ENCODE measurements at places on chromosomes 11 and 22.

DNA sequence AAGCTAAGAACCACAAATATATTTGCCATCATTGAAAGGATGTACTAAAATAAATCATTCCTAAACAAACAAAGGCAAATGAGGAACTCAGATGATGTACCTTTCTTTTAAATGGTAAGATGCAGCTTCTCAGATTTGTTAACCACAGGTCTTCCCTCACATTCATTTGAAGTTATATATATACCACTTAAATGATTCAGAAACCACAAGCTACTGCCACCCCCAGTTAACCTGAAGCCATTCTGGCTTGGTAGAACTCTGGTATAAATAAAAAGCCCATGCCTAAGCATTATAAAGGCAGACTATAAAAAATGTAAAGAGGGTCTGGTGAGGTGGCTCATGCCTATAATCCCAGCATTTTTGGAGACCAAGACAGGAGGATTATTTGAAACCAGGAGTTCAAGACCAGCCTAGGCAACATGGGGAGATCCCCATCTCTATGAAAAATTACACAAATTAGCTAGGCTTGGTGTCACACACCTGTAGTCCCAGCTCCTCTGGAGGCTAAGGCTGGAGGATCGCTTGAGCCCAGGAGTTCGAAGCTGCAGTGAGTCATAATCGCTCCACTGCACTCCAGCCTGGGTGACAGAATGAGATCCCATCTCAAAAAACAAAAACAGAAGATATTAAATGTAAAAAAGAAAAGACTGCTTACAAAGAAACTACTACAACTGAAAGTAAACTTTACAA lies 1185.3 kb downstream of the JRKL start:
- no peak for DNase-seq

- DNase-seq = no peak
Measured at GRCh38 chr11:67504950-67505581, at the start of gene PITPNM1. PITPNM1 (minus strand) TSS chr11:67505363; CDS start chr11:67504180, 1,183 bp downstream.

DNA sequence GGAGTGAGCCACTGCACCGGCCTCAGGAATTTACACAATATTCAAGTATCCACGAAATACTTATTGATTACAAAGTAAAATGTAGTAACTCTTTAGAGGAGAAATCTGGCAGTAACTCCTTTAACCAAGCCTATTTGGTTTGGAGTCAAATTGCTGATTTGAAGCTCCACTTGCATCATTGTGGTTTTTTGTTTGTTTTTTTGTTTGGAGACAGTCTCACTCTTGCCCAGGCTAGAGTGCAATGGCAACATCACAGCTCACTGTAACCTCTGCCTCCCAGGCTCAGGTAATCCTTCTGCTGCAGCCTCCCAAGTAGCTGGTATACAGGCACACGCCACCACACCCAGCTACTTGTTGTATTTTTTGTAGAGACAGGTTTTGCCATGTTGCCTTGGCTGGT lies 6.4 kb upstream of the QSER1 start:
- no peak for DNase-seq

- DNase-seq = no peak
Measured at GRCh38 chr11:122721201-122721963, 65.9 kb downstream of the UBASH3B start.

- DNase-seq = peak; percentile 51
Measured at GRCh38 chr11:73729594-73730206, 31.2 kb downstream of the RAB6A start.

DNA sequence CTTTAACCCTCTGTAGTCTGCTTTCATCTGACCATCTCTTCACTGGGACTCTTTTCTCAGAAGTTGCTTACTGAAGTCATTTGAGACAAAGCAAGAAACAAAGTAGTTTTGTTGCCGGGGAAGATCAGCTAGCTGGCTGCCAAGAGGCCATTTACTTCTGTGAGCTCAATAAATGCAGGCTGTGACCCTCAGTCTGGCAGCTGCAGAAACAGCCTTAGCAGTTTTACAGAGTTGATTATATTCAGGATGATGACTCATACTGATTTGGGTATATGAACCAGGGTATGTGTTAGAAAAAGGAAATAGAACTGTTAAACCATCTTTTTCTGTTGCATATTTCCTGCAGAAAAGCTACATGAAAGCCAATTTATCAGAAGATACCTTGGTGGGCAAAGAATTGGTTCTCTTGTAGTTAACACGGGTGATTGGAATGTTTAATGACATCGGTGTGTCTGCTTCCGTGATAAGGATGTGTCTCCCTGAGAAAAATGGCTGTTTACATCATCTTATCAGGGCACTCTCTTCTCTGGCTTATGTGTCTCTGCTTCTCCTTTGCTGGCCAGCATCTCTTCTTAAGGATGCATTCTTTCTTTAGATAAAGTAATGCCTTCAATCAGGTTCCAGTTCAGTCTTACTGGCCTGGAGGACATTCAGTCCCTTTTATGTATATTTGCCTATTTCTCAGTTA lies 18.5 kb downstream of the FIBIN start:
- no peak for DNase-seq

- DNase-seq = no peak
Measured at GRCh38 chr11:73273222-73273895, 1.2 kb downstream of the P2RY6 start.

DNA sequence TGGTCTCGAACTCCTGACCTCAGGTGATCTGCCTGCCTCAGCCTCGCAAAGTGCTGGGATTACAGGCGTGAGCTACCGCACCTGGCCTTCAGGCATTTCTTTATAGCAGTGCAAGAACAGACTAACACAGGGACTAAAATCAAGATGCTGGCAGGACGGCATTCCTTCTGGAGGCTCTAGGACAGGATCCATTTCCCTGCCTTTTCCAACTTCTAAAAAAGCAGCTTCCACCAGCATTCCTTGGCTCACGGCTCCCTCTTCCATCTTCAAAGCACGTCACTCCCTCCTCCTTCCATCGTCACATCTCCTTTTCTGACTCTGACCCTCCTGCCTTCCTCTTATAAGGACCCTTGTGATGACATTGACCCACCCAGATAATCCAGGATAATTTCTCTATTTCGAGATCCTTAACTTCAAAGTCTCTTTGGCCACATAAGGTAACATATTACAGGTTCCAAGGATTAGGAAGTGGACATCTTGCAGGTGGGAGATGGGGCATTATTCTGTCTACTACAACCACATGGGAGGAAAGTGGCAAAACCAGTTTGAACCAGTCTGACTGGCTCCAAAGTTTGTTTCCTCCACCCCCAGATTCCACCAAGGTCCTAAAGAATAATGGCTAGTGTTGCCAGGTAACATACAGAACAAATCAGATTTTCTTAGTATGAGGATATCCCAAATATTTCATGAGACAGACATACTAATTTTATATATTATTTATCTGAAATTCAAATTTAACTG lies 172.5 kb downstream of the MN1 start:
- no peak for DNase-seq

DNA sequence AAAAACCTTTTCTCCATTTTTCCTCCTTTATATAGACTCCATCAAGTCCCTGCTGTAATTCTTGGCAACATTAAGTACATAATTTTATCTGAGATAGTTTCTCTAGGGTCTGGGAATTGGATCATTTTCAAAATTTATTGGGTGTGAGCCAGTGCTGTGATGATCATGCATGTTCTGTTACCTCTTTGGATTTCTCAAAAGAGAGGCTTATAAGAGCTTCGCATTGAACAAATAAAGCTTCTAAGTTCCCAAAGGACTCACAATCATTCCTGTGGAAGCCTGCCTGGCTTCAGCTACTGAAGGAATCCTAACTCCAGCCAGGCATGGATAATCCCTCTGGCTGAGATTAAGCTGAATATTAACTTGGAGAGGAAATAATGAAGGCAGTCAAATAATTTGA lies 208.5 kb downstream of the RAB38 start:
- DNase-seq = peak; percentile 44

GRCh38 chr22:50523458-50523805 lies 2.0 kb downstream of the SCO2 start:
- DNase-seq = peak; percentile 16

DNA sequence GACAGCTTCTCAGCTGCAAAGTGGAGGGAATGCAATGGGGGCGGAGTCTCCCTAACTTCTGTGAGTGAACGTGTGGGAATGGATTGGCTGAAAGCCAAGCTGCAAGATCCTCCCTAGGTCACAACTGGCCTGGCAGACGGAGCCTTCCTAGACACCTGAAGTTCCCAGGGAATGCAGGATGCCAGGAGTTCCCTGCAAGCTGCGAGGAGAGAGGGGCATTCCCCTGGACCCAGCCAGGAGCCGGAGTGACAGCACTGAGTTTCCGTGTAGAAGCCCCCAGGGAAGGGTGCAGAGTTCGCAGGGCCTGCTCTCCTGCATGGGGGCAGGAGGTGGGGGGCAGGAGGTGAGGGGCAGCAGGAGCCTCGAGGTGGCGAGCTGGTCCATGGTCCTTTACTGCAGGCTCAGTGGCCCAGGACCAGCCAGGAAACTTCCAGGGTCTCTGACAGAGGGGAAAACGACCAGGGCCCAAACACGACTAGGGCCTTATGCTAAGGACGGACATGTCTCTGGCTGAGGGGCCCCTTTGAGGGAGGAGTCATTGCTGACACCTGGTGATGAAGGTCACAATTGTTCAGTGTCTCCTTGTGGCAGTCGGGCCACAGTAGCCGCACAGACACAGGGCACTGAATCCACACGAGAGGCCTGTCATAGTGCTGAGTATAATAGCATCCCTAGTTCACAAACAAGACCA lies 141.4 kb downstream of the FBXO7 start:
- no peak for DNase-seq

- peak; percentile 24 for DNase-seq
Measured at GRCh38 chr22:23970816-23971486, 3.3 kb downstream of the DDT start.

GRCh38 chr22:18056161-18056666 lies 21.6 kb upstream of the PEX26 start:
- no peak for DNase-seq

GRCh38 chr11:110522471-110522870 lies 92.7 kb downstream of the FDX1 start:
- DNase-seq = no peak

GRCh38 chr22:20238901-20239675 lies 29.0 kb downstream of the RTN4R start:
- DNase-seq = no peak

DNA sequence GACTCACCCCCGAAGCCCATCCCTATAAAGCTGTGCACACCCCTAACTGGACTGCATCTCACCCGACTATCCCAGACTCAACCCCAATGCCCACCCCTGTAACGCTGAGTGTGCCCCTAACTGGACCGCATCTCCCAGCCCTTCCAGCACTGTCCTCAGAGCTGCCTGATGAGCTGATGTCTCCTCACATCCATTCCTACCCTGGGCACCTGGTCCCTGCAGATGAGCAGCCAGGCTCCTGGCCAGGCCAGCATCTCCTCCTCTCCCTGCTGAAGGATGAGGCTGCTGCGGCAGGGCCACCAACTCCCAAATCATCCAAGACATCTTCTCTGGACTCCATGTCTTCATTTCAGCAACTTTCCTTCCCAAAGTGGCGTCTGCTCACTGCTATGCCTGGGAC lies 332.1 kb downstream of the CTTN start:
- DNase-seq = no peak

DNA sequence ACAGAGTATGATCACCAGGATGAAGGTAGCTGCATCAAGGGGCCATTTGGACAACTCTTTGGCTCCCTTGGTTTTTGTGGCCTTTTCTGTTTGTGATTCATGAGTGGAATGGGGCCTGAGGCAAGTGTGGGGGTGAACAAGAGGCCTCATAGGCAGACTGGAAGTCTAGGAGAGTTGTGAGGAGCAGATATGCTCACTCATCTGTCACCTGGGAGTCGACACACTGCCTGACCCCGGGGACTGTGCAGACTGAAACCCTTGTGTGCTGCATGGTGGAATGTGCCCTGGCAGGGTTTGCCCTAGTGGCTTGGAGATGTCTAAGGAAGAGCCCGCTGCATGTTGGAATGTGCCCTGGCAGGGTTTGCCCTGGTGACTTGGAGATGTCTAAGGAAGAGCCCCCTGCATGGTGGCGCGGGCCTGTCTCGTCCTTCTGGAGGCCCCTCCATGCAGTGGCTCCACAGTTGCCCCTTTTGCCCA lies 60.0 kb downstream of the MED15 start:
- DNase-seq = no peak

DNA sequence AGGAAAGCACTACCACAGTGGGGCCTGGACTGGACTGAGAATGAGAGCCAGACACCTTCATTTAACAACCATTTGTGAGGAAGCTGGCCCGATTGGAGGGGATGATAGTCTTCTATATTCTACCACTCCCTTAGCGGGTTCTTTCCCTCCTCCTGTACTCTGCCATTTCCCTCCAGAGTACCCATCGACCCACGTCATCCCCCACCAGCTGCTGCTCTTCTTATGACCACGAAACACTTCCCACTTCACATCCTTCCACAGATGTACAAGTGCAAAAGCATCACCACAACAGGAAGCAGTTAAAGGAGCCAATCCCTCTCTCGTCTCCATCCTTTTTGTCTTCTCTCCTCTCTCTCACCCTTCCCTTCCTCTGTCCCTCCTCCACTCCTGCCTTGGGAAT lies 18.0 kb upstream of the UBASH3B start:
- no peak for DNase-seq

- no peak for DNase-seq
Measured at GRCh38 chr11:84300092-84300491, 1013.9 kb upstream of the CCDC90B start.

GRCh38 chr11:44659641-44660040 lies 67.1 kb upstream of the TSPAN18 start:
- DNase-seq = no peak

GRCh38 chr11:115759622-115760460 lies 255.6 kb upstream of the CADM1 start:
- DNase-seq = no peak

DNA sequence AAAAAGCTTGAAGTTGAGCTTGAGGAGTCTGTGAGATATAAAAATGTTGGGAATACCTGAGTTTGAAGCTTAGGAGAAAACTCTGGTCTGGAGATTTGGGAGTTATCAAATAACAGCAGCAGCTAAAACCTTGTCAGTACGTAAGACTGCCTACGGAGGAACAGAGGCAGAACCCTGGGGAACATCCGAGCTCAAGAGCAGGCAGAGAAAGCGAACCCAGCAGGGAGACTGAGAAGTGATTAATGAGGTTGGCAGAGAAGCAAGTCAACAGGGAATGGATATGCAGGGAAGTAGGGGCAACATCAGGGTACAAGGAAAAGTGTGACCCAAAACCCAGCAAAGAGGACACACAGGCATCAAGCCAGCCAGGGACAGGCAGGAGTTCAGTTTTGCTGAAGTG lies 12.6 kb upstream of the MTFP1 start:
- no peak for DNase-seq

DNA sequence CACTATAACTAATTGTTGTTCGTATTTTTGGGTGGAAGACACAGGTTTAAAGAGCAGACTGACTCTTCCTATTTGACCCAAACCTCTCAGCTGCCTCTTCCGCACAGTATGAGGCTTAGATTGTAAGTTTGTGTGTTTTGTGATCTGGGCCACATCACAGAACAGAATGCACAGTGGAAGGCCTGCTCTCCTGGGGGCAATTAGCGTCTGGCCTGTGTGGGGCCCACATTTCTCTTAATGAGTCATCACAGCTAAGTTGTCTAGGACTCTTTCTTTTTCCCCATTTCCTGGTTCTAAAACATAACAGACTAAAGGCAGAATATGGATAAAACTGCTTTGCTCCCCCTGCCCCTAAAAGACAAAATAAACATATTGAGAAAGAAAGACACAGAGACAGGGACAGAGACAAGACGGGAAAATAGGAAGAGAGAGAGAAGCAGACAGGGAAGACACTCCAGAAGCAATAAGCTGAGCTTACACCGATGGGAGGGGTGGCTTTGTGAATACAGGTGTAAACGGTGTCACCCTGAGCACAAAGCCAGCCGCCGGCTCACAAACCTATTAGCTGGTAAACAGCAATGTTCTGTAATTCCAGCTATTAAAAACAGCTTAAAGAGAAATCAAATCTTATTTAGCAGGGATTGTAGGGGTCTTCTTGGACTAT lies 127.4 kb upstream of the OPCML start:
- DNase-seq = no peak

All from D341Med (cell line).